Camera-type eye (tissue), 1 donor: ENCODE measurements at places on chromosomes 2 and 18. TPM values are rescaled to one million over a fixed set of nuclear protein-coding genes. Genes with fewer than 3 reads are reported as not detected.

FOXI3 gene
- 7.1 TPM for total RNA-seq

BUB1 gene
- total RNA-seq = 14.8 TPM

RAPH1 gene
- 88.7 TPM for total RNA-seq

CRYGC gene
- total RNA-seq = 1,741 TPM

CTAGE1 gene
- not detected for total RNA-seq

TSPYL6 gene
- 0.44 TPM for total RNA-seq

PKDCC gene
- 143 TPM for total RNA-seq

ALK gene
- total RNA-seq = 9.5 TPM

MAP2 gene
- total RNA-seq = 267 TPM

SERPINB5 gene
- 6.3 TPM for total RNA-seq

FAM237A gene
- not detected for total RNA-seq

CRYBA2 gene
- 1,526 TPM for total RNA-seq

KANSL1L gene
- 94.0 TPM for total RNA-seq

ZNF512 gene
- total RNA-seq = 95.4 TPM

LYPD6 gene
- total RNA-seq = 18.4 TPM

ITGA6 gene
- 120 TPM for total RNA-seq

FRZB gene
- total RNA-seq = 66.1 TPM

NTSR2 gene
- total RNA-seq = 0.44 TPM

GDF7 gene
- 1.9 TPM for total RNA-seq

SIGLEC15 gene
- 0.99 TPM for total RNA-seq

EML6 gene
- total RNA-seq = 11.4 TPM

ATG9A gene
- total RNA-seq = 46.7 TPM

B3GNT7 gene
- total RNA-seq = 3.4 TPM

NT5C1B gene
- total RNA-seq = not detected

AOX1 gene
- total RNA-seq = 5.7 TPM

DUSP19 gene
- total RNA-seq = 9.3 TPM

TGFBRAP1 gene
- total RNA-seq = 28.0 TPM

CDH7 gene
- total RNA-seq = 40.7 TPM

YES1 gene
- 118 TPM for total RNA-seq
